ENCODE measurements at places on chromosomes 4 and X. TPM values are rescaled to one million over a fixed set of nuclear protein-coding genes. Genes with fewer than 3 reads are reported as not detected.

DNA sequence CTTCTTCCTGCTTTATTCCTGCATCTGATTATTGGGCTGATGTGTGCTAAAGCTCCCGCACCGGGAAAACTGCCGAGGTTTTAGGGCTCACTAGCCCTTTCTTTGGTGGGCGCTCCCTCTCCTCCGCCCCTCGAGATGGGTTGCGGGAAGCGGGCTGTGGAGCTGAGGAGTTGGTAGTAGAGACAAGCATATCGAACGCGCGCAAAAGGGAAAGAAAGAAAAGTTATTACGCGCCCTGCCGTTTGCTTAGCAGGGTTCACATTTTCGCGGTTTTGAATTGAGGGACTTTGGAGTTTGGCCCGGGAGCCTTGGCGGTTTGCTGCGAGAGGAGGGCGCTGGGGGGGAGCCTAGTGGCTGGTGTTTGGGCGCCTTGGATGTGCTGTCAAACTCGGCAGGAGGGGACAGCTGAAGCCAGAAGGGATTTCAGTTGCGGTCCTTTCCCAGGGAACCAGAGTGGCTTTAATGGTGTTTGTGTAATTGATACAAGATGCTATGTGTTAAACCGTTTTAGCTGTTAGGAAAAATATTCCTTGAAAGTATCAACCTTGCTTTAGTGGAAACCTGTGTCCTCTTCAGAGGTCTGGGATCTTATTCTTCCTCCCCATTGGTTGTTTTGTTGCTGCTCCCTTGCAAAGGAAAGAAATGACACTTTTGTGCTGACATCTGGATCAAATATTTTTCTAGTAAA, 1.1 kb downstream of the GAB1 start:
- peak; percentile 62 for DNase-seq

GRCh38 chr4:42512226-42512625, 114.9 kb downstream of the SHISA3 start:
- DNase-seq: no peak

DNA sequence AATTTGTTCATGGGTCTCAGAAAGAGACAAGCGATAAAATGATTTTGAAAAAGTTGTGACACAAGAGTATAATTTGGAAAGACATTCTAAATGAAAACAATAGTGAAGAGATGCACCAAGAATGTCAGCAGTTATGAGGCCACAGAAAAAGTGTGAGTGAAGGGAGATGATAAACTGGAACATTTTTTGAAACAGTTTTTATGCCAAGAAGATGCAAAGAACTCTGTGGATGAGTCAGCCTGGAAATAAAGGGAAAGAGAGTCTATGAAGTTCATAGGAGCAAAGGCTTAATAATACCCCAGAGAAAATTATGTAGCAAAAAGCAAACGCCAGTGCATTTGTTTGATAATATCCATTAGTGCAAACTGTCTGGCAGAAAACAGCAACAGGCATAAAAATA, 188.4 kb upstream of the TBC1D9 start:
- no peak for DNase-seq

DNA sequence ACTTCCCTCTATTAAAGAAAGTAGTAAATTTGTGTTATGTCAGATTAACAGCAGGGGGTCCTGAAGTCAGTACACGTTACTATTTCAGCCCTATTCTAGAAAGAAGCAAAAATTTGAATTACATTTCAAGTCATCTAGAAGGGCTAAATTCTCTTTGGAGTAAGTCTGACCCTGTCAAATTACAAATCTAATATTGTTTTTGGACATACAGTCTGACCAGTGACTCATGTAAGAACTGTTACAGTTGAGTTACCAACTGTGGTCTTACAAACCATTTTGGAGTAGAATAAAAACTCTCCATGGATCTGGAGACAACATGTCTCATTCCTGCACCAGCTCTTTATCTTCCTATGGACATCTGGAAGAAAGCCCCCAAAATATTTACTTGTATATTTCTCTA, 36.0 kb upstream of the GYPA start:
- DNase-seq: no peak

DNA sequence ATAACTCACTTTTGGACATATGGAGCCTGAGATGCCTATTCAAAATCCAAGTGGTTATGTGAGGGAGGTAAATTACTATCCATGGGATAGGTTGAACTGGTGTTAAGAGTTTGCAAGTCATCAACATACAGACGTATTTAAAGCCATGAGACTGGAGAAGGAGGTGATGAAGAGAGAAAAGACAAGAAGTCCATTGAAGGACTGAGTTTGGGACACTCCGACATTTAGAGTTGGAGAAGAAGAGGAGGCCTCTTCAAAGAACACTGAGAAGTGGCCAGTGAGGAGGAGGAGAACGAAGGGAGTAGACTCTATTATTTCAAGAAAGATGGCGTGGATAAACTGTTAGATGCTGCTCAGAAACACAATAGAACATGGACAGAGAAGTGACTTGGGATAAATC, at the start of gene CNGA2:
Gene CNGA2 (plus strand): TSS at position 301 of the 400 bp plus-strand sequence. CDS start 3,738 bp downstream, outside the sequence.
- no peak for DNase-seq

DNA sequence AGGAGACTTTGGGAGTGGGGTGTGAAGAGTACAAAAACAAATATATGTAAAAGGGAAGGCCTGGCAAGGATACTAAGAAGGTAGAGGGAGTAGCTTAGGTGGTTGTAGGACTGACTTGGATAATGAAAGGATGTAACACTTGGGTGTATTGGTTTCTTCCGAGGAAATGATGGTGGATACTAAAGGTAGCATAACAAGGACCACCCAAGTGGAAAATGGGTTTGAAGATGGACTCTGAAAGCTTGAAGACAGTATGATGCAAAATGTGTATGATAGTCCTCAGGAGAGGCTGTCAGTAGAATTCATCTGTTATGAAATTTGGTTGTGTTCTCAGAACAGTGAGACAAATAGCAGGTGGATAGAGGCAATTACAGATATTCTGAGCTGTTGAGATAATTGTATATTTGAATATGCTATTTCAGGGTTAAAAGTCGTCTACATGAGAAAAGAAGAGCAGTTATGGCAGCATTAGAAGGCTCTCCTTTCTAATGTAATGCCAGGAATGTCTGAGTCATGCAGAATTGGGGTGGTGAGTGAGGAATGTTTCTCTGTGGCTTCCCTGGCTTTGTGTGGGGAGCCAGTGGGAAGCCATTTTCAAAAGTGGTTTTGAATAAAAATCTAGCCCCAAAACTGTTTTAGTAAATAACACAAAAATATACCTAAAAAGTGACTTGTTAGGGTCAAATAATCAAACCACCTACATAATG, 75.6 kb downstream of the FHIP1A start:
- DNase-seq: no peak

H2BW2 gene
- 0.26 TPM for total RNA-seq

GRCh38 chr4:76806757-76807156, 91.2 kb downstream of the SOWAHB start:
- DNase-seq: no peak

GRCh38 chr4:122722256-122722655, 10.2 kb upstream of the BBS12 start:
- DNase-seq: no peak

All from ureter (tissue), 1 donor.